Endothelial cell of coronary artery (primary cell): ENCODE measurements at places on chromosomes 3 and 15. TPM values are rescaled to one million over a fixed set of nuclear protein-coding genes. Genes with fewer than 3 reads are reported as not detected.

The SNURF gene
- total RNA-seq = 74.3 and 82.8 TPM in 2 replicates

The TRAIP gene
- 2.1 and 4.3 TPM in 2 replicates for total RNA-seq

The SLC9A9 gene
- 0.56 and 1.8 TPM in 2 replicates for total RNA-seq

The CLRN1 gene
- not detected in 2 replicates for total RNA-seq

The DZIP1L gene
- 5.9 and 15.2 TPM in 2 replicates for total RNA-seq

The GPR149 gene
- not detected in 2 replicates for total RNA-seq

The WDR93 gene
- under 0.01 TPM in 2 replicates for total RNA-seq

The NEO1 gene
- total RNA-seq = 0.09 and 2.4 TPM in 2 replicates

The CELF6 gene
- total RNA-seq = not detected in 2 replicates

The GOLIM4 gene
- total RNA-seq = 56.9 and 64.0 TPM in 2 replicates

The PP2D1 gene
- not detected in 2 replicates for total RNA-seq

The MUC13 gene
- 0.18 TPM in 1 of 2 replicates, not detected in the other for total RNA-seq

The PLSCR2 gene
- total RNA-seq = 0.18 TPM in 1 of 2 replicates, not detected in the other

The PAQR9 gene
- under 0.01 TPM in 1 of 2 replicates, not detected in the other for total RNA-seq

The TYRO3 gene
- 6.3 and 8.5 TPM in 2 replicates for total RNA-seq

The PAK6 gene
- total RNA-seq = not detected in 2 replicates

The CCR3 gene
- not detected in 2 replicates for total RNA-seq

The LRRC2 gene
- under 0.01 and 0.09 TPM in 2 replicates for total RNA-seq

The CPA3 gene
- total RNA-seq = 0.66 and 3.1 TPM in 2 replicates

The FANCD2 gene
- total RNA-seq = 8.7 and 20.7 TPM in 2 replicates

The PCBP4 gene
- 18.9 and 22.4 TPM in 2 replicates for total RNA-seq

The ATP8B4 gene
- under 0.01 TPM in 1 of 2 replicates, not detected in the other for total RNA-seq
